ENCODE measurements at places on chromosomes 12 and 14. TPM values are rescaled to one million over a fixed set of nuclear protein-coding genes. Genes with fewer than 3 reads are reported as not detected.

- no peak for DNase-seq
Measured at GRCh38 chr14:62453226-62453625, 592.0 kb downstream of the KCNH5 start.

- DNase-seq = no peak
Measured at GRCh38 chr12:32475724-32476123, 76.4 kb downstream of the FGD4 start.

GRCh38 chr12:55469291-55469690, 647 bp downstream of the OR6C70 start:
- no peak for DNase-seq

DNA sequence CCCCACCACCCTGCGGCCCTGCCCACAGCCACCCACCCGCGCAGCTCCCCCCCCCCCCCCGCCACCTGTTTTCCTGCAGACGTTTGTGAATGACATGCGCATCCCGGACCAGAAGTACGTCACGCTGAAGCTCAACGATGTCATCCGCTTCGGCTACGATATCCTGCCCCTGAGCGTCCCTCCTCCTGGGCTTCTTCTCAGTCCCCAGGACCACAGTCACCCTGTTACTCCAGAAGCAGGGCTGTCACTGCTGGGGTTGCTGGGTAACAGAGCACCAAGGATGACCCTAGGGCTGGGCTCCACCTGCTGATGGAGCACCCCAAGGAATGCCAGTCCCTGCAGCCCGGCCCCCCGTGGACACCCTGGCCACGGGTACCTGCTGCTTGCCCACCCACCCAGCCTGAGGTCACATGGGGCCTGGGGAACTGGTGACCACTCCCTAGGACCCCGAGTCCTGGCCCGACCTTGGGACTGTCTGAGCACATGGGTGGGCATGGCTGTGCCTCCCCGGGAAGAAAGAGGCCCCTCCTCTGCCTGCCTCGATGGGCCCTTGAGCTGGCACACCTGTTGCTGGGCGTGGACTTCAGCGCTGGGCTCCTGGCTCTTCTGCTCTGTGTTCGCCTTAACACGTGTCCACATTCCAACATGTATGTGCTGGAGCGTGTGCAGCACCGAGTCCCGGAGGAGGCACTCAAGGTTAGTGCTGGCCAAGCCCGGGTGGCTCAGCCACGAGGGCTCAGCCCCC, 12.9 kb downstream of the CEP170B start:
- no peak for DNase-seq

GRCh38 chr14:69242311-69243224, 17.4 kb upstream of the GALNT16 start:
- DNase-seq = peak; percentile 55

Gene AKAP6
- 6.4 TPM for polyA plus RNA-seq

DNA sequence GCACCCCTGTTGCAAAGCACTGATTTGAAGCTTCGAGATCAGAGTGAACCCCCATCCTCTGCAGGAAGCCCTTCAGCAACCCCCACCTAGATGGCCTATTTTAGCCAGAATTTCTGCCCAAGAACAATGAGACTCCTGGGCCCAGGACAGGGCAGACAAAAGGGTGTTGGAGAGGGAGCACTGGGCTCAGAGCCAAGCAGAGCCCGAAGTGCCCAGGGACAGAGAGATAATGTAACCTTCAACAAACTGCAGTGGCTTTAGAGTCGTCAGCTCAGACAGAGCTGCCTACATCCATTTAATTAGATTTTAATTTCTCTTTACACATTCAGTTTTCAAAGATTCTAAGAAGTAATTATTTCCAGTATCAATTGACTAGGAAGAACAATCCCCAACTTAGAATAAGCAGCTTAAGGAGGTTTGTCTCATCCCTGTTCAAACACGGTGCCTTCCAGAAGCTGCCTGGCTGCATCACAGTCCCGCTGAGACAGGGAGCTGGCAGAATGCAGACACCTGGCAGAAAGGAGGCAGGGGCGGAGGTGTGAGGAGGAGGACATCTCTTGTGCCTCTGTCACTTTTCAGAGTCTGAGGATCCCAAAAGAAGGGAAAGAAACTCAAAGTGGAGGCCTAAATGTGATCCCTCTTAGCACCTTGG, 504.9 kb upstream of the CCDC196 start:
- no peak for DNase-seq

DNA sequence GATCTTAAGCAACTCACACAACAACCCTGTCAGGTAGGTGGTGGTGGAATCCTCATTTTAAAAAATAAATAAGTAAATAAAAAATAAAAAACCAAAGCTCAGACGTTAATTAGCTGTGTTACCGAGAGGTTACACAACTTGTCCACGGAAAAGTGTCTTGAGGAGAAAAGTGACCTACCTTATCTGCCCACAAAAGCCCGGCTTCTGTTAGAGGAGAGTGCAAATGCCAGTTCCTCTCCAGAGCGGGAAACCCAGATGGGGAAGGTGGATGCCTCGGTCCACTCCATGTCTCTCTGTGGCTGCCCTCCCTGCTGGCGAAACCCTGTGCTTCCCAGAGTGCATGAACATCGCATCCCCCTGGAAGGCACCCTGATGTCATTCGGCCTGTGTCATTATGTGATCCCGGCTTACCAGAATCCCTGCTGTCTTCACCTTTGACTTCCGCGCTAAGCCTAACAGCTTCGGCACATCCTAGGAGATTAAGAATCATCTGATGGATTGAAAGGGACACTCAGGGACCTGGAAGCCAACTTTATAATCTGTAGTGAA, 6.4 kb downstream of the MLXIP start:
- no peak for DNase-seq

DNA sequence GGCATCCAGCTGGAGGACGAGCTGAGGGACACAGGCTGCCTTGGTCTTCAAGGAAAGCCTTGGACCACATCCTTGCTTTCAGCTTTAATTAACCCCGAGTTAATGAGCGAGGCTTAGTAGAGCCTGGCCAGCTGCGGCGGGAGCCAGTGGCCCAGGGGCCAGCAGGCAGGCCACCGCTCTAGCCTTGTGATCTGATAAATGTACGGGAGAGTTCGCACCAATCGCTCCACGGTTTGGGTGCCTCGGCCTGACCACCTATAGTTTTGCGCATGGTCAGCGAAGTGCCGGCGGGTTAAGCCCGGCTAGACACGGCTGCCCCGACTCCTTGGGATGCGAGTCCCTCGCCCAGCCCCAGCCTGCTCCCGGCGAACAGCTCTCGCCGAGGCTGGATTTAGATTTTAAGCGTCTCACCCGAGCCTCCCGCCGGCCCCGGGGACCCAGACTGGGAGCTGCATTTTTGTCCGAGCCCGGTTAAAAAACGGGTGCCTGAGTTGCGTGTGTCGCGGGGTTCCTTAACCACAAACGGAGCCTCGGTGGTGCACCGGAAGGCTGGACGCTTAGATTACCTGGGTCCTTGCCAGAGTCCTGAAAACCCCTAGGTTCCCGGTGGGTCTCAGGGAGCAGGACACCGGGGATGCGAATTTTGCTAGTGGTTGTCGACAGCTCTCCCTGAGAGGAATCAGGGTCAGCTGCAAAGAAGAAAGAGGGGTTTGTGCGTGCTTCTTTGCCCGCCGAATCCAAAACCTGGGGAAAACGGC, 2.9 kb upstream of the HOXC12 start:
- DNase-seq = no peak

- no peak for DNase-seq
Measured at GRCh38 chr14:64789696-64790095, 85.5 kb downstream of the PLEKHG3 start.

Gene C12orf54
- polyA plus RNA-seq = 0.74 TPM

GRCh38 chr12:58720421-58720820, 199.9 kb downstream of the LRIG3 start:
- DNase-seq = no peak

DNA sequence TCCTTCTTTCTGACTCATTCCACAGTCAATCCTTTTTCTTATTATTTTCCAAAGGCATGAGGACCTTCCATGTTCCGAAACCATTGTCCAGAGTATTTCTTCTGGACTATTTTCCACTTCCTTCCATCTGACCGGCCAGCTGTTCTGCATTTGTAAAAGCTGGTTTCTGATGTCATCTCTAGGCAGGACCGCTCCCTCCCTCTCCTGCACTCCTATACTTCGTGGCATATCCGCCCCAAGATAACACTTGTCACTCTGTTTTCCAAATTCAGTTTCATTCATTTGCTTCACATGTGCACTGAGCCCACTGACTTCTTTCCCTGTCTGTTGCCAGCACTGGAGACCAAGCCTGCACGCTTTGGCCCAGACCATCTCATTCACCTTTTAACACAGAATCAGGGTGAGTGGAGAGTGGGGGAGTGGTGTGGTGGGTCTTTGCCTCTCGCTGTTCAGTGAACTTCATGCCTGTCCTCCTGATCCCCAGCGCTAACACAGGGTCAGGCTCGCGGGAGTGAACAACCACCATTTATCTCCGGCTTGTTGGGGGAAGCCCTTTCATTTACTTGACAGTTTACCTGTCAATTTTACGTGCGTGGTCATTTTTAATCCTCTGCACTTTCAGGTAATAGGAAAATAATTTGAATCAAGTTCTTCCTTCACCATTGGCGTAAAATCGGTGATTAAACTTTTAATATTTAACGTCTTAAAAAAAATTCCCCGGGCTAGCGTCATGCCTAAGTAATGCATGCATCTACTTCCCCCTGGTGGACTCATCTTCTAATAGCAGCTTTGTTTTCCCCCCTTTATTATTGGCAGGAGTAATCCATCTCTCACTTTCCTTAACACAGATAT, 52.5 kb downstream of the C12orf75 start:
- DNase-seq = peak; percentile 45

Gene SYNE3
- polyA plus RNA-seq = 2.2 TPM

Gene SLC8A3
- 23.7 TPM for polyA plus RNA-seq

- no peak for DNase-seq
Measured at GRCh38 chr12:68975811-68976210, 42.8 kb upstream of the CPM start.

Gene SMCO2
- polyA plus RNA-seq = 0.15 TPM

Gene GZMB
- polyA plus RNA-seq = 0.98 TPM

- no peak for DNase-seq
Measured at GRCh38 chr14:73684627-73685026, 29.6 kb downstream of the PNMA1 start.

Gene GYS2
- polyA plus RNA-seq = 0.44 TPM

Gene ADAM21
- 0.74 TPM for polyA plus RNA-seq

Gene AQP6
- polyA plus RNA-seq = 0.31 TPM

- DNase-seq = no peak
Measured at GRCh38 chr14:33390335-33390734, 451.7 kb downstream of the NPAS3 start.

Gene LHX5
- polyA plus RNA-seq = not detected

Gene DPF3
- 2.4 TPM for polyA plus RNA-seq

Gene TIMELESS
- 33.9 TPM for polyA plus RNA-seq

GRCh38 chr12:121293603-121294002, 2.9 kb downstream of the CAMKK2 start:
- DNase-seq = no peak

GRCh38 chr12:105504286-105504685, 173.8 kb downstream of the C12orf75 start:
- DNase-seq = no peak

DNA sequence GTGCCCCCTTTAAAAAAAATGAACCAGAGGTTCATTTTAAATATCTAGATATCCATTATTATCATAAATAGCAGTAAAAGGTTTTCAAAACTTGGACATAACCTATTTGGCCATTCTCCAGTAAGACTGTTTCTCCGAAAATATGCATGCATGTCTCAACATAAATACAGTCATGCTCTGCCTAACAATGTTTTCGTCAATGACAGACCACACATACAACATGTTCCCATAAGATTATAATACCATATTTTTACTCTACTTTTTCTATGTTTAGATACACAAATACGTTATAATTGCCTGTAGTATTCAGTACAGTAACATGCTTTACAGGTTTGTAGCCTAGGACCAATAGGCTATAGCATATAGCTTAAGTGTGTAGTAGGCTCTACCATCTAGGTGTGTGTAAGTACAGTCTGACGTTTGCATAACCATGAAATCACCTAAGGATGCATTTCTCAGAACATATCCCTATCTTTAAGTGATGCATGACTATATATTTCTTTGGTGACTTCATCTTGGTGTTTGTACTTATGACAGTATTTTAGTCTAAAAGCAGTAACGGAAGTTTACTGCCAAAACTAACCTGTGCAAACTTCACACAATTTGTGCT, 3.2 kb downstream of the TMEM19 start:
- no peak for DNase-seq

Gene NRL
- polyA plus RNA-seq = 1.2 TPM

Gene ABCD2
- polyA plus RNA-seq = 0.10 TPM

DNA sequence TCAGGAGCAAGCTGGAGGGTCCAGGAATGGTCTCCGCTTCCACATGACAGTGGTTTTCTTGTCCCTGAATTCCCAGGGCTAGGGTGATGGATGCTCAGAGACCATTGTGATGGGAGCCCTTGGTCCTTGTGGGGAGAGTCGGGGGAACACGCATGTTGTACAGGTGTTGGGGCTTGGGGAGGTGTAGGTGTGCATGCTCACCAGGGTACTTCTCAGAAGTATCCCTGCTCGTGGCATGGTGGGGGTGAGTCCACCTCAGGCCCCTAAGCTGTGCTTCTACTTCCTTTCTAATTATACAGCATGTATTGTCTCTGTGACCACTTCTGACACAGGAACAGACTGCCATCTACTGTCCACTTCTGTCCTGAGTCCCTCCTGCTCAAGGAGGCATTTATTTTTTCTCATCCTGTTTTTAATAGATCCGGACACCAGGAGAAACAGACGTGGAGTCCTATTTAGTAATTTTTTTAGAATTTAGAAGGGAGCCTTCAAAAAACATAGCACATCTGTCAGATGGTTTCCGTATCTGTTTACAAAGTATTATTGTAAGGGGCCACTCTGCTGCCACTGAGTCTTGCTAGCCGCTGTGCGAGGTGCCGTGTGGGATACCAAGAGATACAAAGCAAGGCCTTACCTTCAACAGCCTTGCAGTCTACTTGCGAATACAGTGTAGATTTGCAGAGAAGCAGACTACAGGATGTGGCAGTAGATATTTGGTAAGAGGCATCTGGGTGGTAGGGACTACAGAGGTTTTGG, 10.5 kb downstream of the NTF3 start:
- DNase-seq = no peak

DNA sequence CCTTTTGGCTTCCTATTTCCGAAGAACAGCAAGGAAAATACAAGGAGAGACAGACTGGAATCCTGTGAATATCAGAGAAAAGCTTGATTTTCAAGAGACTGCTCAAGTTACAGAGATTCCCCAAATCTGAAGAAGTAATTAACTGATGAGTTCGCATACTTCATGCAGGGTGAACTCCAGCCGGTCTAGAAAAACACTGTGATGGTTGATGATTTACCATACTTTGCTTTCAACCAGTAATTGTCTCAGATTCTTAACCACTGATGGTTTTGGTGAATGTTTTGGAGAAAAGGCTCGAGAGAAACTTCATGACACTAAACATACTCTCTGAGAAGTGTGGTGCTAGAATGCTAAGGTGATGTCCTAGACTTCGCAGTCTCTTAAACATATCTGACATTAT, 4.4 kb upstream of the PLXNC1 start:
- DNase-seq = no peak

- DNase-seq = no peak
Measured at GRCh38 chr12:105233041-105233905, 2.7 kb downstream of the APPL2 start.

- no peak for DNase-seq
Measured at GRCh38 chr14:69088586-69088985, 64.3 kb downstream of the DCAF5 start.
